ENCODE measurements at places on chromosomes 12 and 14.

- DNase-seq: no peak
These were observed 43.4 kb downstream of the TEAD4 start for GRCh38 chr12:3002646-3003045.

DNA sequence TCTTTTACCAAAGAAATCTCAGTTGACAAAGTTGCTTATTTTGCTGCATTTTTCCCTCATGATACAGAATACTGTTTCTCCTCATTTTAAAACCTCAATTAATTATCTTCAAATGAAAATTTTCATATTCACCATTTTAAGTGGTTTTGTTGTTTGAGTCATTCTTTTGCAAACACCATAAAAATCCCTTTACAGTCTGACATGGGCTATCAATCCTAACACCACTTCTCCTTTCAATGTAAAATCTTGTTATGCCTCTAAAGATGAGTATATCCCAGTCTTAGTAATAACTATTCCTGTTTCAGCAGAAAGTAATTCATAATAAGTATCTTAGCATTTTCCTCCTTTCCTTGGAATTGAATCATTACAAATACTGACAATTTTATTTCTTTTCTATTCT lies 192.2 kb downstream of the SYT1 start:
- DNase-seq: no peak

- no peak for DNase-seq
These were observed 68.6 kb downstream of the PPM1A start for GRCh38 chr14:60317609-60318008.

DNA sequence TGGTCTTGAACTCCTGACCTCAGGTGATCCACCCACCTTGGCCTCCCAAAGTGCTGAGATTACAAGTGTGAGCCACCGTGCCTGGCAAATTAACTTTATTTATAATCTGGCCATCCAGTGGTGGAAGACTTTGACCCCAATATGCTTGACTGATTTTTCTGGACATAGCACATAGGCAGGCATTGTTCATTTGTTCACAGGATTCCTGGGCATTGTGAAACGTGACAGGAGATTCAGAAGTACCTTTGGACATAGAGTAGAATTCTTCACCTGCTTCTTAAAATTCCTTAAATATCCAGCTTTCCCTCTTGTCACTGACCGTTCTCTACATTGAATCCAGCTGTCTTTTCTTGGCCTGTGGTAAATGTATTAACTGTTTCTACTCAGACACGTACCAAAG lies 103.1 kb downstream of the SCN8A start:
- no peak for DNase-seq

- no peak for DNase-seq
These were observed 39.7 kb upstream of the AP4S1 start for GRCh38 chr14:30985796-30986195.

DNA sequence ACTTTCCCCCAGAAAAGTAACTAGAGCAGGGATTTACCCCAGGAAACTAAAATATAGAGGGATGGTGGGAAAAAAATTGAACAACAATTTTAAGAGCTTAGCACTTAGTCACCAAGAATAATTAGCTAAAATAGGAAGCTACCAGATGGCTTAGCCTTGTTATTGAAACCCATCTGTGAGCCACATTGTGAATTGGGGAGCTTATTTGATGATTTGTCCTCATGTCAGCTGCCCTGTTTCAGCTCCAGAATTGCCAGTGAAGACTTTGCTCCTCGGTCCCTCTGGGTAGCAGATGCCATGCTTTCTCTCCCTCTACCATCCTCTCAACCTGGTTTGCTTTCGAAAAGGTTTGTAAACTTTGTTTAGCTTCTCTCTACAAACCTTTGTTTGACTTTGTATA lies 67.7 kb upstream of the PTHLH start:
- no peak for DNase-seq

DNA sequence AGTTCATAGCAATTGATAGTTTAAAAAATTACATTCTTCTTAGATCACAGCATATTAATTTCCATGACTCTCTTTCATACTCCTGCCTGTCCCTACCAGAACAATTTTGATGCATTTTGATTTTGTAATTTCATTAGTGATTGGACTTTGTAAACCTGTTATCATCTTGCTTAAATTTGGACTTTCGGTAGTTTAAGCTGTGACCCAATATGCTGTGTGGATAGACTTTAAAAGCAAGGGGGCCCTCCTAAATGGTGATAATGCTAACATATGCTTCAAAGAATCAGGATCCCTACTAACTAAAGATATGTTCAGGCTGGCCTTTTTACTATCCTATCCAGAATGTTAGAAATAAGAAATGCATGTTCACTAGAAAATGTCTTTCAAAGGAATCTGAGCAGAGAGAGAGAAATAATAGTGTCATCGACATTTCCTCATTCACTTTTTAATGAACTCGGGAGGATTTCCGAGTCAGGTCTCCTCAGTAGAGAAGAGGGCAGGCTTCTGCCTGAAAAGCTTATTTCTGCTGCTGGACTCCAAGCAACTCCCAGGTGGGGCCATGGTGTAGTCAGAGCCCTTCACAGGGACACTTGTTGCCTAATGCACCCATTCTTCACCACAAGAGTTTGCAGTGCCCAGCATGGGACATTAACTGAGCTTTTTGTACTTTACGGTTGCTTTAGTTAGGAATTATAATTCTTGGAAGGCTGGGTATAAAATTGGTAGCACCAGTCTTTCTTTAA lies 16.7 kb downstream of the SLC38A4 start:
- no peak for DNase-seq

DNA sequence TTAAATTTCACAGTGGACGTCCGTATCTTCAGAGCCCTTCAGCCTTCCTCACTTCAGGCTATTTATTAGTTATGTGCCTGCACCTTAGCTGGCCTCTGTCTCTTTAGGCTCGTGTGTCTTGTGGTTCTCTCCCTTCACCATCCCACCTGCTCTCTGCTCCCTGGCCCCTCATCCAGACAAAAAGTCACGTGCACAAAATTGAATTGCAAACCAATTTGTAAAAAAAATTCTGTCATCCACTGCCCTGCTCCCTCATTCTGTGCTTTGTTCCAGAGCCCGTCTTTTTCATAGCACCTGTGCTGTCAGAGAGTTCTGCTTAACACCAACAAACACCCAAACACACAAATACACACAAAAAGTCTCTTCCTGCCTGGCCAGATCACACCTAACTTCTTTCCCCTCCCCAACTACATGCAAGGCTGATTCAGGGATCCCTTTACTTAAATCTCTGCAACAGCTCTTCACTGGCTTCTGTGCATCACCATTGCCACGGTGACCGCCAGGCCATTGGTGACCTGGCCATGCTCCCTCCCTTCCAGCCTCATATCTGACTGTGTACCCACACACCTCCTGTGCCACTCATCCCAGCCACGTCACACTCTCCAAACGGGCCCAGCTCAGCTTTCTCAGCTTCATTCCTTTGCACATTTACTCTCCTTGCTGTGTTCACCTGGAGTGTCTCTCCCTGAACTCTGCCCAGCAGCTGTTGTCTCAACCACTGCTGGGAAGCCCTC lies 205.7 kb downstream of the TTC8 start:
- no peak for DNase-seq

DNA sequence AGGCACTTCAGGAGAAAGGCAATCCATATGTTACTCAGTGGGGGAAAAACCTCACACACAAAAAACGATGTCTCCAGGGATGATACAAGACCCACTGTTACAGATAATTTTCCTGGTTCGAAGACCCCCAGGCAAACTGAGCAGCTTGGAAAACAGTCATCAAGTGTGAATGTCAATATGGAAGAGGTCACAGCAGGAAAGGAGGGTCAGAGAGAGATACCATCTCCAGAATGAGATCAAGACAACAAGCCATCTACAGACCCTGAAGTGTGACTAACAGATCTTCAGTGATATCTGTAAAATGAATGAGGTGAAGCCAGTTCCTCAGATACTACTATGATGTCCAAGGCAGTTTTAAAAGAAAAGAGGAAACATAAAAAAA lies 28.6 kb downstream of the GNS start:
- peak; percentile 35 for DNase-seq

DNA sequence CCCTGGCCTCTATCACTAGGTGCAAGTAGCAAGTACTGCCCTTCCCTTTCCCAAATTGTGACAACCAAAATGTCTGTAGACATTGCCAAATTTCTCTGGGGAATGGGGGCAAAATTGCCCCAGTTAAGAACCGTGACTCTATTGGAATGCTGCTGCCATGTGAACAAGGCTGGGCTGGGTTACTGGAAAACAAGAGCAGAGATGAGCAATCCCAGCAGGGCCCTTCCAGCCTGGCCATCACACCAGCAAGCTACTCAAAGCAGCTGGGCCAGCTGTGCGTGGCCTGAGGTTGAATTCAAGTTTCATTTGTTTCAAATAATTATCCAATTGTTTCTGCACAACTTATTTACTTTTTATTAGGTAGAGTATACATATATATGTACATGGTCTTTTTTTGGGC lies 103.4 kb upstream of the PKP2 start:
- DNase-seq: no peak

- peak; percentile 74 for DNase-seq
These were observed 589 bp upstream of the HVCN1 start for GRCh38 chr12:110689281-110690126.

DNA sequence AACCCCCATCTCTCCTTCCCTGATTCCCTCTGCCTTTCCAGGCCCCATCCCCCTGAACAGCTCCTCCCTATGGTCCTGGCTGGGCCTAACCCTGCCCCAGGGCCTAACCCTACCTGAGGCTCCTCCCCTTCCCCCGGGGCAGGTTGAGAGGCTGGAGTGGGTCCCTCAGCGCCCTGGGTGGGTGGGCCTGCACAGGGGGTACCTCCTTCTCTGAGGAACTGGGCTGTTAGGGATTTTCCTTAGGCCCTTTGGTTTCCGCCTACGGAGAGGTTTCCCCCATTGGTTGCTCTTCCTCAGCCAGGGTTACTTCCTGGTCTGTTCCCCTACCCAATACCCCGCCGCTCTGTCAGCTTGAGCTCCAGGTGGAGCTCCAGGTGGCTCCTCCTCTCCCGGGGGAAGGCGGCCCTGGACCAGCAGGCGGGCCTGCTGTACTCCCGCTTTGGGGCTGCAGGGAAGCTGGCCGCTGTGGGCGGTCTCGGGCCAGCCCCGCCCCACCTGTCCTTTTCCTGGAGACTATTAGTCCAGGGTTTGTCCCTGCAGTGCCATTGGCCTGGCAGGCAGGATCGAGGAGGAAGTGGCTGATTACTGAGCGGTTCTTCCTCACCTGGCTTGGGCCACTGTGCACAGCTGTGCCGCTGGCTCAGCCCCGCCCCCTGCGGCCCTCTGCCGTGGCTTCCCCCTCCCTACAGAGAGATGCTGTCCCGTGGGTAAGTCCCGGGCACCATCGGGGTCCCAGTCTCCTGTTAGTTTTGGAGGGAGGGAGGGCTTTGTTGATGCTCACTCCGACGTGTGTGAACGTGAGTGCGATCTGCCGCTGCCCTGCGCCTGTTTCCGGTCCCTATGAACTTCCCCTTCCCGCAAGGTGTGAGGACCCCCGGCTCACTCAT lies 2.5 kb downstream of the C12orf57 start:
- peak; percentile 80 for DNase-seq

DNA sequence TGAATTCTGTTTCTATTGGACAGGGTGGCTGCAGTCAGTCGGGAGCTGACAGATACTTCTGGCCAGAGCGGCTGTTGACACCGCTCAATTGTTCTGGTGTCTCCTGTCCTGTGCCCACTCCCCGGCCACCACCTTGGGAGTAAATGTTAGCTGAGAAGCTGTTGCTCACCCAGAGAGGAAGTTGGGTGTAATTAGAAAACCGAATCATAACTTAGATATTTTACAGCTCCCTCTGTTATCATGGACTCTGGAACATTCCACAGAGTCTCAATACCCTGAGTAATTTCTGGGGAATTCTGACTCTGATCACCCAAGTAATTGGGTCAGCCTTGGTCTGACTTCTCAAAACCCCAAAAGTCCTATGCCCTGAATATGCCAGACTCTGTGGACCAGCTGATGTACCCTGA lies 58.3 kb upstream of the RFLNA start:
- DNase-seq: no peak

DNA sequence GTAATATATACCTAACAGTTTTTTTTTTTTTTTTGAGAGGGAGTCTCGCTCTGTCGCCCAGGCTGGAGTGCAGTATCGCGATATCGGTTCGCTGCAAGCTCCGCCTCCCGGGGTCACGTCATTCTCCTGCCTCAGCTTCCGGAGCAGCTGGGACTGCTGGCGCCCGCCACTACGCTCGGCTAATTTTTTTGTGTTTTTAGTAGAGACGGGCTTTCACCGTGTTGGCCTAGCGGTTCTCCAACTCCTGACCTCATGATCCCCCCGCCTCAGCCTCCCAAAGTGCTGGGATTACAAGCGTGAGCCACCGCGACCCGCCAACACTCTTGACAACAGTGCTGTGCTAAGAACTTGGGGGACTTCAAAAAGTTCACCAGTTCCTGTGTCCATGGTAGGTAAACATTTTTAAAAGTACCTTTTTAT lies 63.5 kb downstream of the FOXG1 start:
- no peak for DNase-seq

GRCh38 chr12:29148911-29149690 lies at the start of gene FAR2:
Gene FAR2, plus strand, starts transcription at chr12:29149278. Its CDS starts 121,172 bp downstream, at chr12:29270450.
- DNase-seq: peak; percentile 76

- DNase-seq: peak; percentile 43
These were observed 723.4 kb upstream of the MDGA2 start for GRCh38 chr14:48398675-48399282.

DNA sequence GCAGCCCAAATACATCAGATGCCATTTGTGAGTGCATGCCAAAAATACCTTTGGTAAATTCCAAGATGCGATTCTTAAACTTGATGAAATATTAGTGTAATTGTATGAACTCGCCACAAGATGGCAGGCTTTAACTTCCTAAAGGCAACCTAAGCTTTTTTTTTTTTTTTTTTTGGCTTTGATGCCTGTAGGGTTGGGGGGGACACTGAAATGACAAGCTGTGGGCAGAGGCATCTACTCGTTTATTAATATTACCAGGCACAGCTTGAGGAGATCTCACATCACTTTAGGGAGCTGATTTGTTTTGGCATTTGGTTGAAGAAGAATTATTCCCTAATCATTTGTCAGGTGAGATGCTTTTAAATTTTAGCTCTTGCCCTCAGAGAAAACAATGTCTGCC lies 126.7 kb upstream of the CCDC196 start:
- peak; percentile 43 for DNase-seq

GRCh38 chr14:104678346-104678745 lies 11.1 kb upstream of the INF2 start:
- DNase-seq: no peak

DNA sequence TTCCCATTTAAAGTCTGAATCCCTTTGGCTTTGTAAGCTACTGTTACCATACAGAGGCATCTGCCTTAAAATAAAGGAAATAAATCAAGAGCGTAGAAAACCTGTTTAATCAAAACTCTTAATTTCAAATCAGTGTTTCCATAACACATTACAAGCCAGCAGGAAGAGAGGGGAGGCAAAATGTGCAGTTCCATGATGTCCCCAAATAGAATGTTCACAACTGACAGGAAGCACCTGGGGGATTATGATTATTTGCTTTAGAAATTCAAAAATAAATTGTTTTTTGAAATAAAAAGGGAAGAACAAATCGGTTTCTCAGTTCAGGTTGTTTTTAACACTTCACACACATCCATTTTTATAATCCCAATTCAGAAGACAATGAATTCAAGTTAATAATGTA lies 21.4 kb downstream of the SOCS2 start:
- peak; percentile 89 for DNase-seq

- no peak for DNase-seq
These were observed 244.7 kb downstream of the KCNH5 start for GRCh38 chr14:62800577-62800976.

All from KBM-7 (cell line).